ENCODE measurements at places on chromosomes 2 and 18.

DNA sequence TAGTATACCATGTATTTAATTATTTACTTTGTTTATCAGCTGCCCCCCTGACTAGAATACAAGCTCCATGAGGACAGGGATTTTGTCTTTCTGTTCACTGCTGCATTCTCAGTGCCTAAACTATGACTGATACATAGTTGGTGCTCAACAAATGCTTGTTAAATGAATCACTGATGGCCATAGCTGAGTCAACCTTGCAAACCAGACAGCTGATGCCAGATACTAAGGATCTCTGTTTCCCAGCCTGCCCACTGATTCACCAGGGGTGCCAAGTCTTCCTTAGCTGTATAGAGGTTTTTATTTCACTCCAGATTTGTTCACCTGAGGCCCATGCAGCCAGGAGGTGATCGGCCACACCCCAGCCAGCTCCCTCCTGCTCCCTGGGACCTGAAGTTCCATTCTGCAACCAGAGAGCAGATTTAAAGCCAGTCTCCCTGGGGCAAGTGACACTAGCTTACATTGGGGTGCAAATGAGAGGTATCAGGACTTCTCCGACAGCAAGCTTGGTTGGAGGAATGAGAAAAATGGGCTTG is 92.2 kb downstream of the C1QL2 start:
- no peak for DNase-seq

- DNase-seq, result peak; percentile 36
Measured at GRCh38 chr18:49548229-49548636, 13.6 kb upstream of the LIPG start.

- DNase-seq, result no peak
Measured at GRCh38 chr18:48843596-48843995, 107.2 kb downstream of the SMAD7 start.

DNA sequence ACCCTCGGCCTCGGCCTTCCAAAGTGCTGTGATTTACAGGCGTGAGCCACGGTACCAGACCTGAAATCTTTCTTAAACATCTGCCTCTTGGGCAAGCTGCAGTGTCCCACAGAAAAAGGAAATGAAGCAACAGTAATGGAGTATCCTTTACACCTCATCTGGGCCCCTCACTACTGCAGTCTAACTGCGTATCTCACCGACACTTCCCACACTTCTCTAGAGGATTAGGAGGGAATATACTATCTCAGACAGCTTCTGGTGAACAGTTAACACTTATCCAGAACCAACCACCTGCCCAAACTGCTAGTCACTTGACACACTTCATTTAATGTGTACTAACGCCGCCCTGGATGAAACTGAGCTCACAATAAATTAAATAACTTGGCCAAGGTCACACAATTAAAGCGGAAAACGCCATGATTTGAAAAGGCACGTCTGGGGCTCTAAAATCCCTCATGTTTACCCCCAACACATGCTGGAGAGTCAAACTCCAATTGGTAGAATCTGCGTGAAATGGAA is 993 bp downstream of the COX7A2L start:
- DNase-seq, result no peak

DNA sequence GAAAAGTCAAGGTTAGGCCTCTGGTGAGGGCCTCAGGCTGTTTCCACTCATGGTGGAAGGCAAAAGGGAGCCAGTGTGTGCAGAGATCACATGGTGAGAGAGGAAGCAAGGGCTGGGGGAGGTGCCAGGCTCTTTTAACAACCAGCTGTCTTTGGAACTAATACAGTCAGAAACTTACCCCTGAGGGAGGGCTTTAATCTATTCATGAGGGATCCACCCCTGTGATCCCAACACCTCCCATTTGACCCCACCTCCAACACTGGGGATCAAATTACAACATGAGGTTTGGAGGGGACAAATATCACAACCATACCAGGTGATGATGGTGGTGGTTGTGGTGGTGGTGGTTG is 10.9 kb downstream of the POLI start:
- no peak for DNase-seq

DNA sequence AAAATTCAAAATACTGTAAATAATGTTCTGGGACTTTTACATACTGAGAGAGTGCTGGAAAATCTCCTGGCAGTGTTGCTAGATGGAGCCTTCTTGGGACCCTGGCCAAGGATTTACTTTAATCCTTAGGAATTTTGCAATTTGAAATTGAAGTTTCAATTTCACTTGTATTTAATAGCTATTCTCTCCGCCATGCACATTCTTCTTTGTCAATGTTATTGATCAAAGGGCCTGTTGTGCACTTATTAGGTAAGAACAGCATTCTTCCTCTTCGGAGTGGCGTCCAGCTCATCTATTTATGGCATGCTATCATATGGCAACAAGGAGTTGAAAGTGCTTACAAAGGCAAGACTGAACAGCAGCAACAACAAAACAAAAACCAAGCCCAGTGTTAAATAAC is 40.1 kb upstream of the SOS1 start:
- no peak for DNase-seq

DNA sequence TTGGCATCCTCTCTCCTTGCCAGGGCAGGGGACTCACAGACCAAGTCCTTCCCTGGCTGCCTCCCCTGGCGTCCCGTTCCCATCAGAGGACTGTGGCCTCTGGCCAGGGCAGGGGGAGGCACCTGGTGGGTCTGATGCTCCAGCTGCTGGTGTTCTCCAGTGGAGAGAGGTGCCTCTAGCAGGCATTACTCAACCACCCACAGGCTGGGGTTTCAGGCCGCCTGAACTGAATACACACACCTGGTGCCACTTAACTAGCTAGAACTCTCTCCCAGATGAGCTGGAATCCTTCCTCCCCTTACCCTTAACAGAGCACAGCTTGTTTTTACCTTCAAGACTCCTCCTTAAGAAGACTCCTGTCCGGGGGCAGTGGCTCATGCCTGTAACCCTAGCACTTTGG is 37.7 kb upstream of the CNGA3 start:
- DNase-seq, result peak; percentile 26

DNA sequence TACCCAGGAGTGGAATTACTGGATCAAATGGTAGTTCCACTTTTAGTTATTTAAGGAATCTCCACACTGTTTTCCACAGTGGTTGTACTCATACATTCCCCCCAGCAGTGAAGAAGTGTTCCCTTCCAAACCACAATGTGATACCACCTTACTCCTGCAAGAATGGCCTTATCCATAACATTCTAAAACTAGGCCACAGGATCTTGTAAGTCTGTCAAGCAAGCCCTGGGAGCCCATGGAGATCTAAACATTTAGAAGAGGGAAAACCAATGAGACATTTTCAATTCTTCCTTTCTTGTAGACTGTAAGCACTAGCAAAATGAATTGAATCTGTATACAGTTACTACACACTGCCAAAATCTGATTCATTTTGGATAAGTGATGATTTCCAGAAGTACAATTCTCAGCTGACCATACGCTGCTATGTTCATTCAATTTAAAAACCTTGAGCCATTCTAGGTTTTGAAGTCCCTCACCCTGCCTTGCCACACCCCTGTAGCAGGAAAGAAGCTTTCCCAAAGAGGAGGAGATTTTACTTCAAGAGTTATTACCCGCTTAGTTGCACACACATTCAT is 149.1 kb downstream of the SLC8A1 start:
- DNase-seq, result no peak

GRCh38 chr2:95301876-95302641 is 4.9 kb downstream of the KCNIP3 start:
- DNase-seq, result no peak

DNA sequence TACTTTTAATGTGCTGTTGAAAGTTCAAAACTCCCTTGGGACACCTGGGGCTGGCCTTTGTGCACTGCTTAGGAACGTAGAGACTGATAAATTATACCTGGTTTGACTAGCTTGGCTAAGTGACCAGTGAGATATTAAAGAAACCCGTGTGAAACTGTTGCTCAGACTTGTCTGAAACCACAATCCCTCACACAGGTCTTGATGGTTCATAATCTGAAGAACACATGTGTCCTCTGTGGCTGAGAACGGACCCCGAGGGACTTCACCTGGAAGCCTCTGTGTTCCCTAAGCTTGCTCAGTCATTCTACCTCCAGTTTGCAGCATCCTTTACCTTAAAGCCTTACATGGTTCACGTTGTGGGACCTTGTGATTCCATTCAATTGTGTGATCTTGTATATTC is 218.8 kb downstream of the CBLN2 start:
- no peak for DNase-seq
